Effector CD4-positive, alpha-beta T cell (primary cell): ENCODE measurements at places on chromosomes 12 and 14.

GRCh38 chr12:113261847-113262470 lies 40.7 kb downstream of the TPCN1 start:
- DNase-seq: no peak

DNA sequence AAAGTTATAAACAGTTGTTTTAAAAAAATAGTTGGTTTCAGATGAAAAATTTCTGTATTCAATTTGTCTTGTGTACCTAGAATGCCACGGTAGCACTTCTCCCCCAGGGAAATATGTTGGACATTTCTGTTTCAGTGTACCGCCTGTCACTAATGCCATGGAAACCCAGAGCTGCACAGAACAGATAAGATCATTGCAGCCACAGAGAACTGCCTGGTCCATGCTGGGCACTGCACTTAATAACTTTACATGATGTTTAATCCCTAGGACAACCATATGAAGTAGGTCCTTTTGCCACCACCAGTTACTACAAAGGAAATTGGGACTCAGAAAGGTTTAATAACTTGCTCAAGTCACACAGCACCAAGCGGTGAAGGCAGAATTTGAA lies 253.4 kb upstream of the SRRM4 start:
- DNase-seq: no peak

- DNase-seq: peak; percentile 36
Measured at GRCh38 chr14:90903101-90903500, 86.9 kb upstream of the TTC7B start.

GRCh38 chr12:13377698-13378097 lies 181.2 kb downstream of the EMP1 start:
- DNase-seq: no peak

DNA sequence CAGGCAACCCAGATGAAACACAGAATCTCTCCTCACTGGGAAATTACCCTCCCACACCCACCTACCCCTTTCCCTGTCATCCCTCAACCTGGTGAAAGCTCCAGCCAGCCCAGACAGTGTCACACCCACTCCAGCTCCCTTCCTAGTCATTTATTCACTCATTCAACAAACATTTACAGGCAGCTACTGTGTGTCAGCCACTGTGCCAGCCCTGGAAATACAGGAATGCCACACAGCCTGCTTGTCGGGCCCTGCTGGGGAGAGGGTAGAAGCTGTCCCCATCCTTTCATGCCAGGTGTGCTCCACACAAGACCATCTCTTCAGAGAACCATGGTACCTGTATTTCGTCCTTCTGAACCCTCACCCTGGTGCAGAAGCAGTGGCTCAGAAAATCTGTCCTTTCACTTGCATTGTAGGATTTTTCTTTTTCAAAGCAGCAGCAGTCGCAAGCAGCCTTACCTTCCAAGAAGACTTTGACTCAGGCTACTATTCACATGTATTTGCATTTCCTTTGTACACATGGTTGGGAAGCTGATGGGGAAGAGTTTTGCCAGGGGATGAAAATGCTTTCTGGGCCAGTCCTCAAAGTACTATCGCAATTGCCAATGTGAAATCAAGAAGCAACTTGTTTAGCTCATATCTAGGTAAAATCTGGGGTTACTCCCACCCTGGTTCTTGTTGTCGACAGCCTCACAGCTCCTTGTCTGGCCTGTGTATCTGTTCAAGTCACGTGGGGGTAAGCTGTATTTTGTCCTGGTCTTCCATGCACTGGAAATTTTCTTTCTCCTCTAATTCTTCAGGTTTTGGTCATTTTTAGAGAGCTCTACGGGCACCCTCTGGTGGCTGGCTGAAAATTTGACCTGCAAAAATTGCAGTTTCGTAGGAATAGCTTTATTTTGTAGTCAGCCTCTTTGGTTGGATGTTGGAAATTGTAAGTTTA lies 147.4 kb upstream of the EGLN3 start:
- no peak for DNase-seq

- DNase-seq: no peak
Measured at GRCh38 chr12:103994235-103994634, 28.6 kb downstream of the TDG start.

DNA sequence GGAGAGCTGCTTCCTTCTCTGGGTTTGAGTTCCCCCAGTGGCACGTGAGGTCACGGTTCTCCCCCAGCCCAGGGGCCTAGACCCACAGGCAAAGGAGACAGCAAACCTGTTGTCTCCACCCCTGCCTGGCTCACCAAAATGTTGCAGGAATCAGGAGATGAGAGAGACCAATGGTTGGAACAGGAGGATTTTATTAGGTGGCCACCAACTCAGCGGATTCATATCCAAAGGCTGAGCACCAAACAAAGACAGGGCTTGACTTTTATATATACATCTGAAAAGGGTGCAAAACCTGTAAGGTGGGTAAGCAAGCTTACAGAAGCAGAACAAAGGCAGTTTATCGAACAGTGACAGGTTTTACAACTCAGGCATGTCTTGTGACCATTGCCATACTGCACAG lies 9.2 kb upstream of the ADAM21 start:
- DNase-seq: no peak

GRCh38 chr12:118981285-118982211 lies at the start of gene SRRM4:
Gene SRRM4, plus strand, starts transcription at chr12:118981541. Its CDS starts 342 bp downstream, at chr12:118981883.
- no peak for DNase-seq

DNA sequence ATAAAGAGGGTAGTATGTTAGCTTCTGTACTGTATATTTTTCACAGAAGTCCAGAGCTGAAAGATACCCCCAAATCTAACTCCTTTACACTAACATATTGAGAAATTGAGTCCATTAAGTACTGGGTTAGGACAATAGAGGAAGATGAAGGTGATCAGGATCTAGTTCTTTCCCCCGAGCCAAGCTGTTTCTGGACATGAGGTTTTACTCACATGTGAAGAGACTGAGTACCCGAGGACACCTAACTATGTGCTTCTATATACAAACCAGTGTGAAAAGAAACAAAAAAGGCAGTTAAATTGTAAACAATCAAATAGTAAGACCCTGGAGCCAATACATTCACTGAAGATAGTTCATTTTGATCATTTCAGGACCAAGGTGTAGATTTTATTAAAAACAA lies 3.8 kb upstream of the TRHDE start:
- DNase-seq: no peak

DNA sequence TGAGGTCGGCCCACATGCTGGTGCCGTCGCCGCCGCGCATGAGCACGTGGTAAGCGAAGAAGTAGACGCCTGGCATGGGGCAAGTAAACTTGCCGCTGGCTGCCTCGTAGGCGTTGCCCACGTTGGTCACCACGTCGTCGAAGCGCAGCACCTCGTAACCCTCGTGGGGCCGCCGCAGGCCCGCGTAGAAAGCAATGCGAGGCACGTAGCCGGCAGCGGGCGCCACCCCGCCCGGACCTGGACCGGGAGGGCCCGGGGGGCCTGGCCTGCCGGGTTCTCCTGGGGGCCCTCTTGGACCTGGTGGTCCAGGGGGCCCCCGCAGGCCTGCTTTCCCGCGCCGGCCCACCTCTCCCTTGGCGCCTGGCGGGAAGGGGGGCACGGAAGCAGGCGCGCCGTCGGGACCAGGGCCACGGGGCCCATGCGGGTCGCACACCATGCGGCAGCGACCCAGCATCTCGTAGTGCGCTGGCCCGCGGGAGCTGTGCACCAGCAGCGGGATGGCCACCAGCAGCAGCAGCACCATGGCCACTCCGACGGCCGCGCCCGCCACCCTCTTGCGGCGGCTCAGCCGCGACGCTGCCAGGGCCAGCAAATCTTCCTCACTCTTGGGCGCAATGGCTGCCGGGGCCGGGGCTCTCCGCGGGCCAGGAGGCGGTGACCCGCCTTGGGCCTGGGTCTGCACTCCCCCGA lies 888 bp downstream of the C1QL4 start:
- no peak for DNase-seq

- DNase-seq: no peak
Measured at GRCh38 chr14:79011091-79011919, 841.1 kb downstream of the NRXN3 start.
